Adipocyte (in vitro differentiated cells): ENCODE measurements at places on chromosomes 2 and 18.

GRCh38 chr2:3647246-3647645 is 10.8 kb upstream of the ALLC start:
- DNase-seq: no peak

DNA sequence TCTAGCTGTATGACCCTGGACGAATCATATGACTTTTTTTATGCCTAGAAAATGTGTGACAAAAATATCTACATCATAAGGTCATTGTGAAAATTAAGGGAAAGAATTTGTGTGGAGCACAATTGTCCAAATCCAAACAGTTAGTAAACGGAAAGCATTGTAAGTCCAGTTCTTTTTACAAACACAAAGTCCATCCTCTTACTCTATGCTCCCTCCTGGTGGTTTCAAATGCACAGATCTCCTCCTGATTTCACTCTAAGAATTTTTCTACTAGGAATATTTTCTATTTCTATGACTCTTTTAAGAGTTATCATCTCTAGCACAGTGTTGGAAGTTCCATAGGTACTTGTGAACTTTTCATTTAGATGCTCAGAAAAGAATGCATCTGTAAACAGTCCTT is 125.2 kb upstream of the ARL5A start:
- peak; percentile 7 for DNase-seq

DNA sequence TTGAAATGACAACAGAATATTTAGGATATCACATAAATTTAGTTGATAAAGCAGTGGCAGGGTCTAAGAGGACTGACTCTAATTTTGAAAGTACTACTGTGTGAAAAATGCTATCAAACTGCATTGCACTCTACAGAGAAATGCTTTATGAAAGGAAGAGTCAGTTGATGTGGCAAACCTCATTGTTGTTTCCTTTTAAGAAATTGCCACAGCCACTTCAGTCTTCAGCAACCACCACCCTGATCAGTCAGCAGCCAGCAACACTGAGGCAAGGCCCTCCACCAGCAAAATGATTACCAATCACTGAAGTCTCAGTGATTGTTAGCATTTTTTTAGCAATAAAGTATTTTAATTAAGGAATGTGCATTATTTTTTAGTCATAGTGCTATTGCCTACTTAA is 488.7 kb upstream of the SLC39A10 start:
- DNase-seq: no peak

- DNase-seq: peak; percentile 60
These were observed 853 bp downstream of the GNAL start for GRCh38 chr18:11689669-11690565.

- DNase-seq: no peak
These were observed 99.5 kb downstream of the RAB3GAP1 start for GRCh38 chr2:135151615-135152014.

DNA sequence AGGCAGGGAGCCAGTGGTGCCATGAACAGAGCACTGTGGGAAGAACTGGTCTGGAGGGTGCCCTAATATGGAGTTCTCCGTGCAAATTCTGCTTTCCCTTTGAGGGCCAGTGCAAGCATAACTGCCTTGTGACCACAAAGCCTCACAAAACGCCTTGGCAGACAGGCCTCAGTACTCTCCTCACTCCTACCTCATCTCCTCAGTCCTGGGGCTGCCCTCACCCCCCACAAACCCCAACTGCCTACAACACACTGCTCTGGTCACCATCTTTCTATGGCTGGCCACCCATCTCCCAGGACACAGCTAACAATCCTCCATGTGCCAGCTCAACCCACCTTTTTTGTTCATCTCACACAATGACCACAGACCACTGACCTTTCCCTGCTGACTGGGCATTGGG is 8.9 kb downstream of the COX5B start:
- DNase-seq: no peak

DNA sequence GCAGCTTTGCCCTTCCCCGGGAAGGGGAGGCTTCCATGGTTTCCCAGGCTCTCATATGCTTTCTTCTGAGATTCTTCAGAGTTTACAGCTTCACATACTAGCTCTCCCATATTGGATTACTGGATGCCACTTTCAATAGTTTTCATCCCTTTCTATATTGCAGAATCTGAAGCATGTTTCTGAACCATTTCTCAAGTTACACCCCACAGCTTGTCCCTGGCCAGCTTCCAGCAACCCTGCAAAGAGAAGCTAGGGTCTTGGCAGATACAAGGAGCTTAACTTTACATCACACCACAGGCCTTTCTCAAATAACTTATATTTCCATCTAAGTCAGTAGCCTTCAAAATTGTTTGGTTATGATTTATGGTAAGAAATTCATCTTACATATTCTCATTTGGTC is 39.6 kb downstream of the LHCGR start:
- peak; percentile 87 for DNase-seq

GRCh38 chr2:135667045-135667444 is 74.6 kb upstream of the UBXN4 start:
- DNase-seq: peak; percentile 23

DNA sequence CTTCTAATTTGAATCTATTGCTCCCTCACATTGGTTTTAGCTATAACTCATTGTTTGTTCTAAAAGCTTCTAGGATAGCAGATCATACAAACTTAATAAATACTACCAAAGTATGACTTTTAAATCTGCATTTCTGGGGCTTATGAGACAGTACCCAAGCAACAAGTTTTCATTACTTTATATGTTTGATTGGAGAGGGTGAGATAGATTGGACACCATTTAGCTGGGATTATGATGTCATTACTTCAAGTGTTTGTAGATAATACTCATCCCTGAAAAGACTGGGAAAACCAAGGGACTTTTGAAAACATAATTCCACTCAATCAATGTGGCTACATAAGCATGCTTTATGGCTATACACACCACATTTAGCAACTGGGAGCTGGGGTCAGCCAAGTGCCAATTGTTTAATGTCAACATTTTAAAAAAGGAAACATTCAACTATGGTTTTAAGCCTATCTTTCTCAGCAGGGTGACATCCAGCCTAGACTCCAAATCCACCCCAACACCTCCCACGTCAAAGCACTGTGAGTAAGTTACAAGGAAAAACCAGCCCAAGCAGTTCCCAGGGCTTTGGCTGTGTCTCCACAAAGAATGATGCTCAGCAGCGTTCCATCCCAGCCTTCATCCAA is 119.9 kb downstream of the ETAA1 start:
- DNase-seq: peak; percentile 34

GRCh38 chr2:20934236-20934635 is 109.6 kb downstream of the APOB start:
- no peak for DNase-seq

DNA sequence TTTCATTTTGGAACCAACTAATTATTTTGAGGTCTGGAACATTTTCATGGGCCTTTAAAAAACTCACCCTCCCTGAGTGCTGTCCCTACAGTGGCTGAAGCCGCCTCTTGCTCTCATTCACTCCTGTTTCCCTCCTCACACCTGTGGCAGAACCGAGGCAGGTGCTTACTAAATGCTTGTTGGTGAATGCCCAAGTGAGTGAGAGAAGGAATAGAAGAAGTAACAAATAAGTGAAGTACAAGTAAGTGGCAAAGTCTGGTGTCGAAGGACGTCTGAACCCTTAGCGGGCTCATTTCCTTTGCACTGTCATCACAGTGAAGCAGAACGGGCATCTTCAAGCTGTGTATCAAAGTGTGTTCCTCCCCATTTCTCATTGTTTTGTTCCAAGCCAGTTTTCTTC is 135.2 kb downstream of the RHBDD1 start:
- no peak for DNase-seq

GRCh38 chr2:175017618-175018414 is 12.6 kb upstream of the CHN1 start:
- no peak for DNase-seq

- DNase-seq: peak; percentile 57
These were observed 198.7 kb downstream of the ANAPC1 start for GRCh38 chr2:111685342-111685741.

- peak; percentile 79 for DNase-seq
These were observed 81.2 kb upstream of the LTBP1 start for GRCh38 chr2:32865399-32866068.

DNA sequence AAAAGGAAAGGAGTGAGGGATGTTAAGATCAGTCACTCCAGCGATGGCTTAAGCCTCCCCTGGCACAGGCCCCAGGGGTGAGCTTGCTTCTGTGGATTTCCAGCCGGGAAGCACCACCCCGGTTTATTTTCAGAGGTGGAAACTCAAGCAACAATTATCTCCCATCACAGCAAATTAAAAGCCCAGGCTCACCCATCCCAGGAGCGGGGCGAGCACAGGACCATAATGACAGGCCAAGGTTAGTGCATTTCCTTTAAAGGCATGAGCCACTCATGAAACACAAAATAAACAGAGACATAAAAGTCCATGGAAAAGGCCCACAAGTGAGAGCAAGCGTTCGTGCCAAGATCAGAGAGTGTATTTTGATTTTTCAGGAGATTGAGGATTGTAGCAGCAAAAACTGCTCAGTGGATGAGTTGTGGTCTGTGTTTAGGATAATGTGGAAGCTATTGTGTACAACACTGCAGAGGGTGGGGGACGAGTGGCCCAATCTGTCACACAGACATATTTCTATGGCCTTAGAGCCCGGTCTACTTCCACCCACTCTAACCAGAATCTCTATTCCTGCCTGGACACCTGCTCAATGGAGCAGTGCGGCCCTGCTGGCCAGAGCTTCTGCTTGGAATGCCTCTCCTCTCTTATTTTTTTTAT is 111.4 kb upstream of the CDC42EP3 start:
- peak; percentile 85 for DNase-seq

DNA sequence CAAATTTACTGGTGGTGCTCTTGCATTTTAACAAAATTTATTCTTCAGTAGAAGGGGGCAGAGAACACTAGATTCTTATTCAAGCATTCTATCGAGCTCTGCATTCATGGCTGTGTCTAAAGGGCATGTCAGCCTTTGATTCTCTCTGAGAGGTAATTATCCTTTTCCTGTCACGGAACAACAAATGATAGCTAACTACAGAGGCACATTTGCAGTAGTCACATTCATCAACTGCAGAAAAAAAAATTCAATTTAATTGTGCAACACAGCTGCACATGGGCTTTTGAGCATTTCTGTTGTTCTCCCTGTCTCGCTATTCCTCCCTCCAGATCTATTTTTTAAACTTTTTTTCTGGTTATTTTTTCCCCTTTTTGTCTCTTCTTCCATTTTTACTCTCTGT is 13.0 kb upstream of the DLX1 start:
- no peak for DNase-seq
